Iris pigment epithelial cell (primary cell): ENCODE measurements at places on chromosomes 13 and 19.

GRCh38 chr13:54949735-54950134 lies 1921.1 kb downstream of the OLFM4 start:
- no peak for DNase-seq

DNA sequence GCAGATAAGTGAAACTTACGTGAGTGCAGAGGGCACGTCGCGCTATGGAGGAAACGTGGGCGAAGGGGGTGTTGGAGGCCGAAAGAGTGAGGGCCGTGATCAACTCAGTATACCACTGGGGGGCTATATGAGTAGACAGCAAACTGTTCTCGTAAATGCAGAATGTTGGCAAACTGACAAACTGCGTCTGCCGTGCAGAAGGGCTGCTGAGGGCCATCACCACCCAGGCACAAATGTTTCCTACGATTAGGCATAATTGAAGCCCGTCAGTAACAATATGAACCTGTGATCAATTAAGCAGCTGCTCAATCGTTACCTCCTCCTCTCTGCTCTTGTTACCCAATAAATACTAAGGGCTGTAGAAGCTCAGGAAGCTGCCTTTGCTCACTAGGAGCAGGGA lies 17.3 kb upstream of the MADCAM1 start:
- DNase-seq: no peak

GRCh38 chr19:55485439-55486011 lies 537 bp downstream of the NAT14 start:
- no peak for DNase-seq

GRCh38 chr19:18251587-18252369 lies 22.5 kb downstream of the IQCN start:
- DNase-seq: peak; percentile 54

DNA sequence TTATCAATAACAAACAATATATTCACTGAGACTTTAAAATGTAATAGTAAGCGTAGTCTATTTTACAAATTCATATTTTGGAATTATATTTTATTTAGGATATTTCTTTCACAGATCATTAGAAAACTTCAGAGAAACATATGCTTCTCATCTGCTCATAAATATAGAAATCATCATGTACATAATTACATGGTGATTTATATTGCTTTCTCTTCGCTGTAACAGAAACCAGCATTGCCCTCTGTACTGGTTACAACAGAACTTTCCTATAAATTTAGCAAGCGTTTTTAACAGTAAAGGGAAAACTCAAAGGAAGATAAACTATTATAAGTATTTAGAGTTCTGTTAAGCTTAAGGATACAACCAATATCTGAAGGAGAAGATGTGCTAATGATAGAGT lies 672.8 kb downstream of the PCDH9 start:
- no peak for DNase-seq

GRCh38 chr13:66612983-66613382 lies 617.2 kb downstream of the PCDH9 start:
- no peak for DNase-seq
